Ecto neural progenitor cell (in vitro differentiated cells): ENCODE measurements at places on chromosomes 1 and 21.

DNA sequence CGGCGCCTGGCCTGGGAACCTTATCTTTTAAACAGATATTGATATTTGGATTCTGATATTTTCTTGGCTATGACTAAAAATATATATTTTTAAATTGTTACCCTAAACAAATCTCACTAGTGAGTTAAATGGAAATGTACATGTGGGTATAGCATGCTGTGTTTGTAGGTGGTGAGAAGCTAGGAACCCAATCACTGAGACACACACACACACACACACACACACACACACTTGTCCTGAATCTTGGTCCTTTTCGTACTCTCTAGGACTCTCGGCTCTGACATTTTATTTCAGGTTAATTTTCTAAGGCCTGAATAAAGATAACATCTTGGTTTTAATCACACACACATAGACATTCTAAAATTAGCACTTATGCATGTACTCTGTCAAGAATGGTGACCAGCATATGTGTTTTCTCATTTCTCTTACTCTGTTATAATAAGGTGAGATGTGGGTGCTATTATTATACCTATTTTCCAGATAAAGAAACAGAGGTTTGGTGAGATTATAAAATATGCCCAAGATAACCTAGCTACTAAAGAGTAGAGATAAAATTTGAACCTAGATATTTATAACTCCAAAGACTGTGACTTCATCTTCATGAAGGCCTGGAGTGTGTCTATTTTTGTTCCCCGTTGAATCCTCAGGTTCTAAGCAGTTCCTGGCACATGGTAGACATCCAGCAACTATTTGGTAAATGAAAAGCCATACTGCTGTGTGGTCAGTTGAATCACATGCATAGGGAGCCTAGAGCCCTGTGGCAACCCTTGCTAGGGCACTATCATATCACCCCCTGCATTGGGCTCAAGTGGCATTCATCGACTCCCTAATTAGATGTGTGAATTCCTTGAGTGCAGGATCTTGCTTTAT is 85.0 kb upstream of the RAB3GAP2 start:
- DNase-seq, result no peak

DNA sequence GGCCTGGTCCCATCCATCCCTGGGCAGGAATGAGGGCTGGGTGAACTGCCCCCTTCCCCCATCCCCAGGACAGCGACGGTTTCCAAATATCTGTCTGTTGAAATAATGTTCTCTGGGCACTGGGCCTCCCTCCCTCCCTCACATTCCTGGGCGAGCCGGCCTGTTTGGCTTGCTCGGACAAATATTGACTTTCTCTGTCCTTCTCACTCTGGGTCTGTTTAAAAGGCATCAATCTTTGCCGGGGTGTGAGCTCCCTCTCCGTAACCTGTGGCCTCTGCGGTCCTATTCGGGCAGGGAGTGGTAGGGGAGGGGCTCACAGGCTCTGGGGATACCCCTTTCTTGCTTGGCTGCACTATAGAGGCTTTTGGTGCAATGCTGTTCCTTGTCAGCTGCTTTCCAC is 40.2 kb downstream of the FOXD2 start:
- no peak for DNase-seq

GRCh38 chr21:33700491-33700890 is 58.2 kb downstream of the ITSN1 start:
- no peak for DNase-seq

DNA sequence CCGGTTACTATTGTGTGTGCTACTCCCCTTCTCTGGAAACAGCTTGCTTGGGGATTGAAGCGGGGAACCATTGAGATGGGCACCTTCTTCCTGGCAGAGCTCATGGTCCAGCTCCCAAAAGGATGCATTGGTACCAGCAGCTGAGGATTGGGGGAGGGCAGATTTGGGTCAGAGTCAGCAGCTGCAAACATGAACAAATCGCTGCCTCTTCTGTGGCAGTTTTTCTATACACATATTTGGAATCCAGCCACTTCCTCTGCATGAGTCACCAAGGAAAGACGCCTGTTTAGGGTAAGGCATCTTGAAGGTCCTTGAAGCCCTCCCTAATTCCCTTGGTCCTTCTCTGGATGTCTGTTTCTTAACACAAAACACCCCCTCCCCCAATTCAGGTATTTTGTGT is 104.7 kb downstream of the DAB1 start:
- no peak for DNase-seq

- DNase-seq, result no peak
Measured at GRCh38 chr1:98210563-98210962, 289.7 kb upstream of the DPYD start.

- DNase-seq, result no peak
Measured at GRCh38 chr1:24104854-24105253, 7.1 kb downstream of the MYOM3 start.

- DNase-seq, result no peak
Measured at GRCh38 chr1:178740491-178740890, 15.4 kb downstream of the RALGPS2 start.

GRCh38 chr21:37117204-37117603 is 44.1 kb downstream of the TTC3 start:
- DNase-seq, result no peak

DNA sequence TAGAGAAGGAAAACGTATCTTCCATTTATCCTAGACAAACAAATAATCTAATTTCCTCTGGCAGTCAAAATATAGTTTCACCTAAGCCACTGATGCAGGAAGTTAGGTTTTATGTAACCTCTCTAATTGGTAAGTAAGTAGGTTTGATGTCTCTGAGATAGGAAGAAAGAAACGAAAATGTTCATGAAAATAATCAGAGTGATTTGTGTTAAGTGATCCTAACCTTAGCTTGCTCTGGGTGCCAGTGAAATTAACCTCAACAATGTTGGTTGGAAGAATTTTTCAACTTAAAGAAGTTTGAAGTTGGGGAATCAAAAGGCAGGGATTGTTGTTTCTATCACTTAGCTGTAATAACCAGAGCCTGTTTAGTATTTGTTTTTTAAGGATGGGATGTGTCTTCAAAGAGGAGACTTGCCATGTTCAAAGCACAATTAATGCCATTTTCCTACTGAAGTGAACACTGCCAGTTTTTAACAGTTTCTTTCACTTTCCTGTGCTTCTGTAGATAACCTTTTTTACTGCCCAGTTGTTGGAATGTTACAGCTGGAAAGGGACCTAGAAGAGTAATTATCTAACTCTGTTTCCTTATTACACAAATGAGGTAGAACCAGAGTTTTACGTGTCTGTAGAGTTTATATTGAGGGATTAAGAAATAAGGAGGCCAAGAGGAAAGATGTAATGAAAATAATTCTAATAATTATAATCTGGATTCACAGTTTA is 18.4 kb downstream of the HIPK1 start:
- DNase-seq, result no peak

DNA sequence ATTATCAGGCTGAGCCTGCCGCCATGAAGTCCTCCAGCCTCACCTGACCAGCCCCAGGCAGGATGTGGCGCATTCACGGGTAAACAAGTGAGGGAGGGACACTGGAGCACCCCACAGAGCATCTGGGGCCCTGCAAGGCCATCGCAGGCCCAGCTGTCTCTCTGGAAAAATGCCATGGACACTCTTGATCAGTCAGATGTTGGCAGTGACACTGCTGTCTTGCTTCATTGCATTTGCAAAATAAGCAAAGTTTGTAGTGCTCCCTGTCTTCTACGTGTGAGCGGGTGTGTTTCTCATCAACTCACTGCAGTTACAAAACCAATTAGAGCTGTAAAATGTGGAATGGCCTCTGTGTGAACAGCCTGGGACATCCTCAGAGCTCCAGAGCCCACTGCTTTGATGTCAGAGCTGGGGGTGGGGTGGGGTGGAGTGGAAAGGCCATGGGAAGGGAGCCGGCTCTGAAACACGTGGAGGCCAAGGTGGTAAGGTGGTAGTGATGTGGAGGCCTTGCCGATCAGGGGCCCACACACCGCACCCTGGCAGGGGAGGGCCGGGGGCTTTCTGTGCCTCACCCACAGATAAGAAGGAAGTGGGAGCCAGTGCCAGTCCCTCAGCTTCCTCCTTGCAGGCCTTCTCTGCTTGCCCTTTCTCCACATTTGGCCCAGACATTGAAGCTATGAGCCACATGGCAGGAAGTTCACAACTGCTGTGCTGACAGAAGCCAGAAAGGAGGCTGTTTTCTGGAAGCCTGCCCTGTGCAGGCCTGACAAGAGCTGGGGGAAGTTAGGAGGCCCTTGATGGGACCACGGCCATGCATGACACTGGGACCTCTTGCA is 254.9 kb downstream of the RHOU start:
- peak; percentile 47 for DNase-seq

DNA sequence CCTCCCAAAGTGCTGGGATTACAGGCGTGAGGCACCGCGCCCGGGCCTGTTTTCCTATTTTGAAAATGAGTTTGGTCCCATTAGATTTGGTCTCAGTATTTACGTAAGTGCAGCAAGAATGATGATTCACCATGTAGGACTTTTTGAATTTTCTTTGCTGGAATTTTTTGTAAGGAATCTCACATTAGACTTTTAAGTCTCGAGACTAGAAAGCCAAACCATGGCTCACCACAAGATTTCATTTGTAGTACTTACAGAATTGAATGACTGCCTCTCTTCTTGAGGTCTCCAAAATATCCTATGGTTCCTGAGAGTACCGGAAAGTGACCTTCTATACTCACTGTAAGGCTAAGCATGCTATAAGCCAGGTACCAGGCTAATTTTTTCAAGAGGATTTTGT is 325 bp downstream of the OR14A2 start:
- no peak for DNase-seq

DNA sequence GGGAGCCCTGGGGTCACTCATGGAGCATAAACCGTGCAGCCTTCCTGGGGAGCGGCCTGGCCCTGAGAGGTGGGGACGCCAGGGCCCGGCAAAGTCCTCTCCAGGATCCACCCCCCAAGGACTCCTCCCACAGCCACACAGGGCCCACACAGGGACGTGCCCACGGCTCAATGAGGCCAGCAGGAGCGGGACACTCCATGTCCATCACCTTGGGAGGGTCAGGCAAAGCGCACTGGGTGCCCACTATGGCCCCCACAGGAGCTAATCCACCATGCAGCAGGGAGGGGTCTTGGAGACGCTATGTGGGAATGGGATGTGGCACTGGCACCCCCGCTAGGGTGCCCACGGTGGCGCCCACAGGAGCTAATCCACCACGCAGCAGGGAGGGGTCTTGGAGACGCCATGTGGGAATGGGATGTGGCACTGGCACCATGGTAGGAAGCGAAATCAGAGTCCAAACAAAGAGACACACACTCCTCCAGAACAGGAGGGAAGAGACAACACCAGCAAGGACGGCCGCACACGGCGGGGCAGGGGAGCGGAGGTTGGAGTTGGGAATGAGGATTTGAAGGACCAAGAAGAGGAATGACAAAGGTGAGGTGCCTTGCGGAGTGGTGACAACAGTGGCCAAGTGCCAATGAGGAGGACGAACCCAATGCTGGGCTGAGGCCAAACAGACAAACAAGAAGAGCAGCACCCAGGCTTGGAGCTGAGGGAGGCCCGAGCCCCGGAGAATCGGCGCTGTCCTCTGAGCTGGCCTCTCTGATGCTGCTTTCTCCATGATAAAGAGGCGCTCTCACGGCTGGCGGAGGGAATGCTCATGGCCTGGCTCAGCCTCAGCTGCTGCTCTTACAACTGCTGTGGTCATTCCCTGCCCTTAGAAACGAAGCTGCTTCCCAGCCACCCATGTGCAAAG is 18.1 kb upstream of the SLC19A1 start:
- DNase-seq, result peak; percentile 44

DNA sequence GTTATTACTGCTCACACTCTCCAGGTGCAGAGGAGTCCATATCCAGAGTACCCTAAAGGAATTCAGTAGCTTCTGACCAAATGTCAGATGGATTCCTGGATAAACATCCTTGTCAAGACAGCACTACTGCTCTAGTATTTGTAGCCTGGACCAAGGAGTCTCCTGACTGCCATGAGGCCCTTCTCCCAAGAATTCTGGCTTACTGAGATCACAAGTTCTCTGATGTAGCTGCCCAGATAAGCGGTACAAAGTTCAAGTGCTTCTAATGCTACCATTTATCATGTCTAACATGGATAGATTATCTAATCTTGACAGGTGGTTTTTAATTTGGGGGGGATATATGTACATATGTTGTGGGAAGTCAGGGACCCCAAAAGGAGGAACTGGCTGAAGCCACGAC is 196.6 kb upstream of the HMCN1 start:
- DNase-seq, result no peak

GRCh38 chr21:14877581-14878228 is 187.1 kb downstream of the NRIP1 start:
- DNase-seq, result no peak

DNA sequence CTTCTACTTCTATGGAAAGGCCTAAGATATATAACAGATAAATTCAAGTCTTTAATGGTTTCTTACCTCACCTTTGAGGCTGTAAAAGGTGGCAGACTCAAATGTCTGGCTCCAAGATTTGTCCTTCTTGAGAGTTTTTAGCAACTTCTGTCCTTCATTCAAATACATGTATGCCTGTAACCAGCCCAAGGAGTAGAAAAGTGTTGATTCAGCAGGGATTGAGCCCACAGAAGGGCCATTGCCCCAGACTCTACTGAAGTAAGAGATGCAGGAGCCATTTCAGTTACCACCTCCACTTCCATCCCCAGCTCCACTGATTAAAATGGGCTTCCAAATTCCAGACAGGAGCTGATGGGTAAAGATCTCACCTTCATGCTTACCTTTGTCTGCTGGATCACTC is 80.0 kb downstream of the ADCY10 start:
- no peak for DNase-seq

- no peak for DNase-seq
Measured at GRCh38 chr1:214537219-214537618, 14.2 kb downstream of the PTPN14 start.

DNA sequence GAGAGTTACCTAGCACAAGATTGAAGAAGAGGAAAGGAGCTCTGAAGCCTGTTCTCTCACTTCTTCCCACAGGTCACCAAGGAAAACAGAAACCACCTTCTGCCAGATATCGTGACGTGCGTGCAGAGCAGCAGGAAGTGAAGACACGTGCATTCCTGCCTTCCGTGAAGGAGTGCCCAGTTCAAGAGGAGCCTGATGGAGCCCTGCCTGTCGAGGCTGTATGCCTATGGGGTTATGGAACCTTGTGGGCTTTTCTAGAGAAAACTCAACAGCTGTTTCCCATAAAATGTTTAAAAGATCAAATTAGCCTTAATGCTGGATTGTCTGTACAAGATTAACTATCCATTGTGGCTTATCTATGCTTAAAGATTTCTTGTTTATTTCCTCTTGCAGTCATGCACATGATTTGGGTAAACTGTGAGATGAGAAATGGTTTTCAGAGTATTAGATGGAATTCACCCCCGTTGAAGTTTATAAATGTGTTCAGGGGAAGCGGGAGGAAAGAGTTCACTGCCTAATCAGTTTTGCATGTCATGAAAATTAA is 27.8 kb downstream of the NTPCR start:
- no peak for DNase-seq

GRCh38 chr1:234141006-234141405 is 232.2 kb upstream of the COA6 start:
- DNase-seq, result no peak

- no peak for DNase-seq
Measured at GRCh38 chr21:43815107-43815613, 25.8 kb downstream of the RRP1 start.

DNA sequence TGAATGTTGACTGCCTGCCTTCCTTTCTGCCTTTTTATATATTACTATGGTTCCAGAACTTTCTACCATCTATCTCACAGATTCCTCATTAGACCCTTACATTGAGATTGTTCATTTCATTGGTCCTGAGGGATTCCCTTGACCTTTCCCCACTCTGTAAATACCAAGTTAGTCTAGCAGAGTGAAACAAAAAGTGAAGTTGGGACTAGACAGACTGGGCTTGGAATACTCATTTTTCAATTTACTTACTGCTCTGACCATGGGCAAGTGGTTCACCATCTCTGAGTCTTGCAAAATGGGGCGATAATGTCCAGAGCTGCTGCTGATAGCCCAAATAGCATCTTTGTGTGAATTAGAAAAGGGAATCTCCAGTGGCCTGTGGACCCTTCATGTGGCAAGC is 38.8 kb downstream of the XCL2 start:
- no peak for DNase-seq

GRCh38 chr1:173415905-173416450 is 61.2 kb upstream of the PRDX6 start:
- DNase-seq, result no peak
